Activated T-cell treated with anti-CD3 and anti-CD28 coated beads, Interleukin-2, amount 50 U/mL, for 48 hours (primary cell): ENCODE measurements at places on chromosomes 6 and 20.

DNA sequence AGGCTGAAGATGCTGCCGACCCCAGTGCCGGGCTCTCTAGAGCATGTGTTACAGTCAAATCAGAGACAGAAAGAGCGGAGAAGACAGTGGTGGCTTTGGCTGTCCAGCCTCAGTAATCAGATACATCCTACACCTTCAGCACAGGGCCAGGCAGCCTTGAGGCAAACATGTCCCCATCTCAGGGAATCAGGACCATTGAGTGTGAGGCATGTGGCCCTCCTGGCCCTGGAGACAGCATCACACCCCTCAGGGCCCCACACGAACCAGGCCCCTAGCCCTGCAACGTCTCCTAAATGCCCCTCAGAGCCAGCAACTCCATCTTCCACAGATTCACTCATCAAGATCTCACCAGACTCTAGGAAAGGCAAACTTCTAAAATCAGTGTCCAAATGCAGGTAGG lies 24.5 kb downstream of the PXDC1 start:
- DNase-seq = no peak

DNA sequence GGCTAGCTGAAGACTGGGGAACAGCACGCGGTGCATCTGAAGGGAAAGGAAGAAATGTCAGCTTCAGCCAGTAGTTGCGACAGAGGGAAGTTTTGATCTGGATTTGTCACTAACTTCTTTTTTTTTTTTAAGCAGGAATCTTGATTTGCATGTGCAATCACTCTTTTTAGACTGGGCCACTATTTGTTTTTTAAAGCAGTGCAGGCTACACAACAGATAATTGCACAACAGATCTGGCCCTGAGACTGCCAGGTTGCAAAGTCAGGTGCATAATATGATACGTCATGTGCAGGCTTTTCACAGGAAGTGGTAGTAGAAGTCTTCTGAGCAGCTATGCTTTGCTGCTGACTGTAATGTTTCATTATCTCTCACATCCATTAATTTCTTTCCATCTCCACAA lies 13.5 kb downstream of the PFDN4 start:
- no peak for DNase-seq

GRCh38 chr6:129140526-129140925 lies 257.6 kb downstream of the LAMA2 start:
- DNase-seq = no peak

DNA sequence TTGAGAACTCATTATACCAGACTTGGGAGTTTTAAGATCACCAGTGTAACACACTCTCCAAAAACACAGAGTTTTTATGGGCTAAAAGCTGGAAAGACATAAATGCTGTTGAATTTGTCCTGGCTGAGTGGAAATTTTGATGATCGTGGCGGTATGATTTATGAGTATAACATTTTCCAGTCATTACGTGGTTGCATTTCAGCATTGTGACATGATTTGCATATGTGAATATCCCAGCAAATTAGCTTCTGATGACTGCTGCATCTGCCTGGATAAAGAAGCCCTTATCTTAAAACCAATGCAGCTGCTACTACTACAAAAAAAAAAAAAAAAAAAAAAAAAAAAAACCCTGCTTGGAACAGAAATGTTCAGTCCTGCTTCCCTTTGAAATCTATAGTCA lies 850.9 kb downstream of the TFAP2A start:
- no peak for DNase-seq

DNA sequence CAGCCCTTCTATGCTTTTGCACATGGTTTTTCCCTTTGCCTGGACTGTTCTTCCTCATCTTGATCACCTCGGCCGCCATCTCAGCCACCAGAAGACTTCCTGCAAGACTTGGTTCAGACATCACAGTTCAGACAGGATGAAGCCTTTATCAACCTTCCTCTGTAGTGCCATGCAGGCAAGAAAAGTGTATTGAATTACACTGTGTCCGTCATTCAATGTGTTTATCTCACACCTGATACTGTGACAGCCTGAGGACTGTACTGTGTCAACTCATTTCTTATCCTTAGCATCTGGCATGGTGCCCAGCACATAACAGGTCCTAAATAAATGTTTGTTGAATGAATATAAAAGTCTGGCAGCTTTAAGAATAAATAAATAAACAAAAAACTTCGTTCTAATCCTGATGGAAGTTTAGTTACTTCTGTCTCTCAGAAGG lies 133.3 kb upstream of the MAN1A1 start:
- DNase-seq = no peak

- no peak for DNase-seq
These were observed 122.7 kb downstream of the LY86 start for GRCh38 chr6:6711031-6711785.

GRCh38 chr6:21588481-21589351 lies 4.8 kb upstream of the SOX4 start:
- DNase-seq = peak; percentile 63
